ENCODE measurements at places on chromosomes 6 and 20.

DNA sequence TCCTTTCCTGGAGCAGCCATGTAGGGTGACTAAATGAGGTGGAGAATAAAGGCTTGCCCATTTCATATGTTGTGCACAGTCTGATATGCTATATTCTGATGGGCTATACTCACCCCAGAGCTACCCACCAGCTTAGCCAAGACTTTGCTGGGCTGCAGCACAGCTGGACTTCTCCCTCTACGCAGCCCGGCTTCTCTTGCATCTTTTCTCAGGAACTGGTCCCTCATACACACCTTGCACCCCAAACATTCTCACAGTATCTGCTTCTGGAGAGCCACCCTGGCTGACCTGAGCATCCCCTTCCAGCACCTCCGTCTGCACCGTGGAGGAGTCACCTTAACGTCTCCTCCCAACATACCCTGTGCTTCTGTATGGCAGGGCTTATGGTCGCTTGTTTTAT lies 150.8 kb upstream of the PMEPA1 start:
- no peak for DNase-seq

GRCh38 chr6:91501930-91502329 lies 915.1 kb upstream of the MAP3K7 start:
- DNase-seq: no peak

DNA sequence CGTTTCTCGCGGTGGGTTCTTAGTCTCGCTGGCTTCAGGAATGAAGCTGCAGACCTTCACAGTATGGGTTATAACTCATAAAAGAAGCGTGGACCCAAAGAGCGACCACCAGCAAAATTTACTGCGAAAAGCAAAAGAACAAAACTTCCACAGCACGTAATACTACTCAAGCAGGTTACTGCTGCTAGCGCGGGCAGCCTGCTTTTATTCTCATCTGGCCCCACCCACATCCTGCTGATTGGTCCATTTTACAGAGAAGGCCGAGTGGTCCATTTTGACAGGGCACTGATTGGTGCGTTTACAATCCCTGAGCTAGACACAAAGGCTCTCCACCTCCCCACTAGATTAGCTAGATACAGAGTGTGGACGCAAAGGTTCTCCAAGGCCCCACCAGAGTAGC lies 17.4 kb downstream of the LY86 start:
- no peak for DNase-seq

GRCh38 chr20:40869218-40870147 lies 159.1 kb upstream of the TOP1 start:
- no peak for DNase-seq

GRCh38 chr6:25035512-25036435 lies 100.0 kb upstream of the RIPOR2 start:
- peak; percentile 54 for DNase-seq

DNA sequence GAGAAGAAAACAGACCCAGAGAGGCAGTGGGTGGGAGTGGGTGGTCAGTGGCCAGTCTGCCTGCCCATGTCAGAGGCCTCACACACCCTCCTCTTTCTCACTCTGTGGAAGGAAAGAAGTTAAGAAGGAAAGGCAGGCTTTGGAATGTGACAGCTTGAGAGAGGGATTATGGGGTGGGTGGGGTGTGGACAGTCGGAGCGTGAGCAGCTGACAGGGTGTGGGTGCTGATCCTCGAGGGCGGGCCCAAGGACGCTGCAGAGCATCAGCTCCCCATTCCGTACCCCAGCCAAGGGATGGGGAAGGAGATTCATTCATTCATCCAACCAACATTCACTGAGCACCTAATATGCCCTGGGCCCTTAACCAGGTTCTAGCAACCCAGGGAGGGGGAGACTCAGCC lies 4.8 kb downstream of the TGM6 start:
- DNase-seq: no peak
